GF-D8 (cell line): ENCODE measurements at places on chromosomes 1 and 21.
A peak's percentile ranks its signal among the peaks of the same experiment; 100 is the strongest.

GRCh38 chr1:200363264-200363933 lies 46.4 kb downstream of the ZNF281 start:
- DNase-seq = no peak

- no peak for DNase-seq
Measured at GRCh38 chr1:201305815-201306214, 22.5 kb downstream of the PKP1 start.

- DNase-seq = no peak
Measured at GRCh38 chr1:29292344-29292743, 56.0 kb downstream of the PTPRU start.

- DNase-seq = no peak
Measured at GRCh38 chr1:18183533-18183932, 75.9 kb downstream of the IGSF21 start.

GRCh38 chr1:110605901-110606656 lies at the start of gene KCNA2:
KCNA2 (minus strand) TSS chr1:110606358; CDS start chr1:110604782, 1,576 bp downstream.
- no peak for DNase-seq

DNA sequence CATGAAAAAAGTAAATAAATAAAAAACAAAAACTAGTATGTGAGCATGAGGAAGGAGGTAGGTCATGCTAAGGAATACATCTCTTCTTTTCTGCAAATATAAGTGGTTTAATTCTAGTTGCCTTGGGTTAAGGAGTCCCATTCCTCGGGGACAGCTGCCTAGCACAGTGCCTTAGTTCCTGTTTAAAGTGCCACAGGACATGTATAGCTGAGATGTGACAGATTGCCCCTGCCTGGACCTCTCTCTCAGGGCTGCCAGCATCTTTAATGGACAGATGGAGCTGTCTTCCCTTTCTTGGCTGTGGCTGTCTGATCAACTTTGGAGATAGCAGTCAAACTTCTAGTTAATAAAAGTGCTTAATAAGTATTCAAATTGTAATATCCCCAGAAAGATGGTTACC lies 50.0 kb downstream of the TSEN15 start:
- DNase-seq = no peak

DNA sequence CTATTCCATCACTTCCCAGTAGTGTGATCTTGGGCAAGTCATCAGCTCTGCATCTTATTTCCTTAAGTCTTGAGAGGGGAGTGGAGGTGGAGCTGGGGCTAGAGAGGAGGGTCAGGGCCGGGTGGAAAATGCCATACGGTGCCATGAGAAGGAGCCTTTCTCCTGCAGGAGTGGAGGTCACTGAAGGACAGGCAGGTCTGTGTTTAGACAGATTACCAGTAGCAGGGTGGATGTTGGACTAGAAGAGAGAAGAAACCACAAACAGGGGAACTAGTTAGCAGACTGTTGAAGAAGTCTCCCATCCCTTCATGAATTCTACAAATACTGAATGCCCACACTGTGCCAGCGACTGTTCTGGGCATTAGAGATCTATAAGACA lies 13.9 kb upstream of the CPT2 start:
- DNase-seq = no peak

GRCh38 chr1:150176593-150176992 lies 26.9 kb downstream of the PLEKHO1 start:
- no peak for DNase-seq

DNA sequence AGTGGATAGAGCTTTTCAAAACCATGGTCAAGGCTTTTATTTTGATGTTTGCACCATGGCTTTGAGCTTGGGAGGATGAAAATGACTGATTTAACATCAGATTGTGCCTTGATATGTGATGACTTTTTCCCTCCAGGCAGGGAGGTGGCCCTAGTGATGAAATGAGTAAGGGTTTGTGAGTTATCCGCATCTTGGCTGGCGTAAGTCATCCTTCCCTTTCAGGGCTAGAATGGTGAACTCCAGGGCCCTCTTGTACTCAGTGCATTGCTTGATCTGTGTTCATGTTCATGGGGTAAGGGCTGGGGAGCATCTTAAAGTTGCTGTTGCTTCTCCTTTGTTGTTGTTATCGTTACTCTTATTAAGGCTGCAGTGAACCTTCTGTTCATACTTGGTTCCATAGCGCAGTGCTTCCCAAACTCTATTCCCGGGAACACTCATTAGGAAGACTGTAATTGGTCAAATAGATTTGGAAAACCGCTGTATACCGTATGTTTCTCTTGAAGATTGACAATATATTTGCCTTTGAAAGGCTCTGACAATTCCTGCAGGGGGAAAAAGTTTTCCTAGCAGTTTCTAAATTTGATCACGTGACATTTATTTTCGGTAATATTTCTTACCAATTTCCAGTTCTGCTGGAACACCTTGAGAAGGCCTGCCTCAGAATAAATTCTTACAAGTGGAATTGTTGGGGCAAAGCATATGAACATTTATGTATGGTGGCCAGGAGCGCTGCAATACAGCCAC lies 23.1 kb downstream of the GPR137B start:
- no peak for DNase-seq

GRCh38 chr1:5287178-5288150 lies 633.1 kb downstream of the AJAP1 start:
- no peak for DNase-seq

GRCh38 chr1:114103992-114104391 lies 49.7 kb downstream of the SYT6 start:
- no peak for DNase-seq

GRCh38 chr21:23899561-23899960 lies 1707.7 kb downstream of the MRPL39 start:
- no peak for DNase-seq

DNA sequence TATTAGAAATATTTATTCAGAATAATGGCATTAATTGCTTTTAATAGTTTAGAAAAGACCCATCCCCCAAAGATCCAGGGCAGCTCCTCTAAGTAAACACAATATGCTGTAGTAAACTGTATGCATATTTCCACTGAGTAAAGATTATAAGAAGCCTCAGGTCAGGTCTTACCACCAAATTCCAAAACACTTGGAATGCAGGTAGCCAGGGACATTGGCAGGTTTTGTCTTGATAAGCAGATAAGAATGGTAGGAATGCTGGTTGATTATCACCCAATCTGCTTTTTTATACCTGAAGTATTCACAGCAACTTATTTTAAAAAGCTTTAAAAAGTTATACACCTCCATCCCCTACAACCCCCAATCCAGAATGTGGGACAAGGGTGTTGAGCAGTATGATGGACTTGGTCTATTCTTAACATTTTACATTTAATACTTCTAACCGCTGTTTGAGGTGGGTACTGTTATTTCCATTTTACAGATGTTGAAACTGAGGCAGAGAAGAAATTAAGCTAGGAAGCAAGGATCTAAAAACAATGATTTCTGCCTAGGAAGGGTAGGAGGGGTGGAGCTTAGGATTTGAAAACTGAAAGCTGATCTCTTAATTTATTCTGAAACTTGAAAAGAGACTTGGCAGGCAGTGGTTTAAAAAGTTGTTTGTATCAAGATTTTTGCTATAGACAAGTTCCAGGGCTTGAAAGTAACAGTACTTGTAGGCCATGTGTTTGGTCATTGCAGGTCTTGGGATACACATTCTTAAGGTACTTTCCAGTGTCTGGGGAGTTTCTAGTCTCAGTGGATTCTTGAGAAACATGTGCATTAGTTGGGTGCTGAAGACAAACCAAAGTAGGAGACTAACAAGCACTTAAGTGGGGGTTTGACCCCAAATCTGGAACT lies 15.6 kb upstream of the THEM4 start:
- no peak for DNase-seq

GRCh38 chr21:44428281-44428960 lies 26.9 kb upstream of the LRRC3 start:
- no peak for DNase-seq

GRCh38 chr1:66323958-66324625 lies 209.9 kb upstream of the SGIP1 start:
- no peak for DNase-seq

DNA sequence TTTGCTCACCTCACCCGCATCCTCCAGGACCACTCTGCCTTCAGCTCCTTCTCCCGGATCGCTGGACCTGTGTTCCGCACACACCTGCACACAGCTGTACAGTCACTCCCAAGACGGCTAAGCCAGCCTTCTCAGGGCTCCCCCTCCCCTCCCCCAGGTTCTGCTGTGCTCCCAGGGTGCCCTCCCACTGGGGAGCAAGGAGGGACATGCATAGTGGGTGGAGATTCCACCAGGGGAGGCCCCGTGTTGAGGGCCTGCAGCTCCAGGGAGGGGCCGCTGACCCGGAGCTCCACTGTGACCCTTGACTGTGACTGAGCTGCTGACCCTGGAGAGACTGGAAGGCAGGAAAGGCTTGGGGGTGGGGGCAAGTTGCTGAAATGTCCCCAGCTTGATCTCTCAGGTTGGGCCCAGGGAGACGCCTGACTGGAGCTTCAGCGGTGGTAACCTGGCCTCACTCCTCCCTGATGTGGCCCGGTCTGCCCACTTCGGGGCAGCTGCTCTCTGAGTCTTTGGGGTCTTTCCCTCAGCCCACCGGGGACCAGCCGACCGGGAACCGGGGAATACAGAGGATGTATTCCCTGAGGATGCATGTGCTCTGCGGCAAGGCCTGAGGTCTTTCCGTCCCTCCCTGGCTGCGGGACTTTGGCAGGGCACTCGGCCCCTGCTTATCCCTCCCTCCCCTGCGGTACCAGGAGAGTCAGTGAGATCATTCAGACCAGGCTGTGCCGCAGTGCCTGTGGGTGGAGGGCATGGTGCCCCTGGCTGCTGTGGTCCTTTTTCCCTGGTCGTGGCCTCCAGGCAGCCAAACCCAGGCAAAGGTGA lies 28.6 kb upstream of the PLCH2 start:
- no peak for DNase-seq

- no peak for DNase-seq
Measured at GRCh38 chr1:115652236-115652788, 10.5 kb downstream of the VANGL1 start.

DNA sequence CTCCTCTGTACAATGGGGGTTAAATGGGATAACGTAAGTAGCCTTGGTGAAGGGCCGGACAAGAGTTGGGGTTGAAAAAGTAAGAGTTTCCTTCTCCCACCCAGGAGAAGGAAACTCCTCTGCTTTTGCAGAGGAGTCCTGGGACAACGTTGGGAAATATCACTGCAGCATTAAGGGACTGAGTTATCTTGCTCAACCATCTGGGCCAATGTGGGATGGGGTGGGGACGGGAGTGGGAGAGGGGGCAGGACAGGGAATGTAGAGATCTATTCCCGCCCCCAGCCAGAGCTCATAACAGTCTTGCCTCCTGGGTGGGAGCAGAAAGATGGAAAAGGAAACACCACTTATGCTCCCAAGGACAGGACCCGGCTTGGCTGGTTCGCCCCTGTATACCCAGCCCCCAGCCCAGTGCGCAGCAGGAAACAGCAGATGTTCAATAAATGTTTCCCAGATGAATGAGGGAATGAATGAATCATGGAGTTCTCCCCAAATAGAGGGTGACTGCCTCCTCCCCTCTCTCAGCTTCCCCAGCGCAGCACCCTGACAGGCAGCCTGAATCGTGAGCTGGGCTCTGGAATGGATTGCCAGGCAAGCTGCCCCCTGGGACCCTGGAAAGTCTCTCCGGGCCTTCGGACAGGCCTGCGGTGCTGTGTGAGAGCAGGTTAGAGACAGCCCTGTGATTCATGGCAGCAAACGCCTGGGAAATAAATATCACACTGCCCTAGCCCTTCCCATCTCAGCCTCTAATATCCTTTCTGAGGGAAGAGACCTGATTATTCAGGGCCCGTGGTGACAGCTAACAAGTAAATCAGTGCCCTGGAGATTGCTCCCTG lies 24.8 kb downstream of the FBXO2 start:
- no peak for DNase-seq

DNA sequence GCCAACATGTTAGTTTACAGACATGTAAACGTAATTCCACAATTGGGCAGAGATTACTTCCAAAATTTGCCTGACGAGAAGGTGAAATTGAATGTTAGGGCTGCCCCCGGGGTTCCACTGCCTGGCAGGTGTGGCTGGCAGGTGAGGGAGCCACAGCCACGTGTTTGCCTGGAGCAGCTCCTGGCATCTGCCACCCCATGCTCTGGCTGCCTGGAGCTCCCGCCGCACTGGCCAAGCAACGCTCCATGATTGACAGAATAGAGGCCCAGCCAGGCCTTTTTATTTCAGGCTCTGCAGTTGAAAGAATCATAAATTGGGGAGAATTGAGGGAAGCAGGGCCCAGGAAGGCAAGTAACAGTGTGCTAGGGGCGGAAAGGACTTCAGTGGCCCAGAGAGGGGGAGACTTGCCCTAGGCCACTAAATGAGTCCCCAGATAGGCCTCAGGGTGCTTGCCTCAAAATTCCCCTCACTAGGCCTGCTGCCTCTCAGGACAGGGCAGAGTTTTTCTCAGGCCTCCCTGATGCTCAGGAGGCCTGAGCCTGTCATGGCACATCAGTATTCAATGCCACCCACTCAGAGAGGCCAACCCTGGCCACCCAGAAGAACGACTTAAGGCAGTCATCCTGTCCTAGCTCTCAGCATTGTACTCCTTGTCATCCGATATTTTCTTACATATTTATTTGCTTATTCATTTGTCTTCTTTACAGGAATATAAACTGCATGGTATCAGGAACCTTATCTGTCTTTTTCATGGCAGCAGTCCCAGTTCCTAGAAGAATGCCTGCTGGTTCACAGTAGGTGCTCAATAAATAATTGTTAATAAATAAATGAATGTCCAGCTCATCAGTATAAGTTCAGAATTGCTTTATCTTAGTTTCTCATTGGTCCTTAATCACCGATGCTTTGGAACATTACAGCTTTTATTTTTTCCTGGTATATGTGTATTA lies 16.6 kb upstream of the S1PR1 start:
- no peak for DNase-seq

GRCh38 chr1:94970783-94971182 lies 43.9 kb upstream of the CNN3 start:
- DNase-seq = no peak

GRCh38 chr1:24727501-24728216 lies 17.6 kb upstream of the CLIC4 start:
- DNase-seq = peak; percentile 56

DNA sequence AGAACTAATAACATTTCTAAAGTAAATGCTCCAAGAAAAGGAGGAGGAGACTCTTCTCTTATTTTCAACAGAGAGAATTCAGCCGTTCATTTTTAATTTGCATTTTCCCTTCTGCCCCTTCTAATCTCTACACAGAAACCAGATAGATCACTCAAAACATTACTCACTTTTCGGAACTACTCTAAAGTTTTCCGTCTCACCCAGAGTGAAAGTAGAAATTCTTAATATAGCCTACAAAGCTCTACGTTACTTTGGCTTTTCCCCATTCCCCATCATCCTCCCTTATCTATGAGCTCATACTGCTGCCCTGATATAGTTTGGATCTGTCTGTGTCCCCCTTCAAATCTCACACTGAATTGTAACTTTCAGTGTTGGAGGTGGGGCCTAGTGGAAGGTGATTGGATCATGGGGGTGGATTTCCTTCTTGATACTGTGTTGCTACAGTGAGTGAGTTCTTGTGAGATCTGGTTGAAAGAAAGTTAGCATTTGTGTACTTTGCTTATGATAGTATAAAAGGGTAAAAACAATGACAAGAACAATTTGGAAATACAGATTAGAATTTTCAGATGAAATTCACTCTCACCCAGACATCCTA lies 188.2 kb downstream of the AMY1C start:
- no peak for DNase-seq
